ENCODE measurements at places on chromosomes 2 and 18.

- no peak for DNase-seq
Observed at GRCh38 chr18:7198326-7198725, 32.6 kb upstream of the LRRC30 start.

GRCh38 chr2:127893494-127893893, 7.7 kb upstream of the AMMECR1L start:
- no peak for DNase-seq

GRCh38 chr2:15559379-15560139, 1.6 kb downstream of the NBAS start:
- no peak for DNase-seq

- no peak for DNase-seq
Observed at GRCh38 chr2:147647816-147648215, 197.0 kb upstream of the ACVR2A start.

GRCh38 chr18:74896390-74896991, 298.8 kb downstream of the ZNF407 start:
- DNase-seq: no peak

- no peak for DNase-seq
Observed at GRCh38 chr2:157657101-157657500, 28.4 kb upstream of the ACVR1C start.

DNA sequence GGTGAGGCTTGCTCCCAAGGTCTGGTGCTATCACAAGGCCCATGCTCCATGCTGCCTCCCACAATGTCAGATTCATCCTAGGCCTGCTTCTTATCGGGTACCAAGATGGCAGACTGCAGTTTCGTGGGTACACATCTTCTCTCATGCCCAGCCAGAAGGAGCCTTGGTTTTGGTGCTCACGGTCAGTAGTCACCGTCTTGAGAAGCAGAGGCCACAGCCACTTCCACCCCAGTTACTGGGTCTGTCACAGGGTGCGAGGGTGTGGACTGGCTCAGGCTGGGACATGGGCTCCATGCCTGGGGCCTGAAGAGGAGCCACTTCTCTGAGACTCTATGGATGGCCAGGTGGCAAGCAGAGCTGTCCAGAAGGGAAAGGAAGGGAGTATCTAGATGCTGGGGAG, 178.8 kb upstream of the HS6ST1 start:
- no peak for DNase-seq

DNA sequence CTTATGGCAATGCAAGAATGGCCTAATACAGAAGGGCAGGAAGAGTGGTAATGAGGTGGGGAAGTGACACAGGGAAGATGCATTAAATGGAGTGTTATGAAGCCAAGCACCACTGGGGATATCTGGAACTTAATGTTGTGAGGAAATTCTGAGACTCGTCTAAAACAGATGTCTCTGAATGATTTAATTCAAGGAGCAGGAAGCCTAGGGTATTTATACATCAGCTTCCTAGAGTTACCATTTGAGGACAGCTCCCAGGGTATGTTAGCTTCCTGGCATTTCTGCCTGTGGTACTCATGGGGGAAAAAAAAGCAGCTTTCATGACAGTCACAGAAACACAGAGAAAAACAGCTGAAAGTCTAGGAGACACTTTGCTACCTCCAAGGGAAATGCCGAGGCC, 989.5 kb downstream of the CBLN2 start:
- no peak for DNase-seq

- DNase-seq: no peak
Observed at GRCh38 chr18:54671291-54671881, 80.3 kb downstream of the DYNAP start.

DNA sequence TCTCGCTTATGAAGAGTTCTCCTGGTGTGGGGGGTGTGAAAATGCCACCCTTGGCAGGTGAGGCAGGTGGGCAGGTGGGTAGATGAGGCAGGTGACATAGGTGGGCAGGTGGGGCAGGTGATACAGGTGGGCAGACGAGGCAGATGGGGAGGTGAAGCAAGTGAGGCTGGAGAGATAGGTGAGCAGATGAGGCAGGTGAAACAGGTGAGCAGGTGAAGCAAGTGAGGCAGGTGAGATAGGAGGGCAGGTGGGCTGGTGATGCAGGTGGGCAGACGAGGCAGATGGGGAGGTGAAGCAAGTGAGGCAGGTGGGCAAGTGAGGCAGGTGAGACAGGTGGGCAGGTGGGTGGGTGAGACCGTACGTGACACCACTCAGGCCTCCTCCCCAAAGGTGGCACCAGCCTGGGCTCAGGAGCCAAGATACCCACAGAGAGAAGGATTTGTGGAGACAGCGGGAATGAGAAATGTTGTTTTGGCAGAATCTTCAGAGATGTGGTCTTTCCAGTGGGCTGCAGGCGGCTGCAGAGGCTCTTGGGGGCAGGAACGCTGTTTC, 232.3 kb upstream of the MYT1L start:
- DNase-seq: no peak

- peak; percentile 21 for DNase-seq
Observed at GRCh38 chr2:233422050-233422639, 67.9 kb downstream of the DGKD start.

DNA sequence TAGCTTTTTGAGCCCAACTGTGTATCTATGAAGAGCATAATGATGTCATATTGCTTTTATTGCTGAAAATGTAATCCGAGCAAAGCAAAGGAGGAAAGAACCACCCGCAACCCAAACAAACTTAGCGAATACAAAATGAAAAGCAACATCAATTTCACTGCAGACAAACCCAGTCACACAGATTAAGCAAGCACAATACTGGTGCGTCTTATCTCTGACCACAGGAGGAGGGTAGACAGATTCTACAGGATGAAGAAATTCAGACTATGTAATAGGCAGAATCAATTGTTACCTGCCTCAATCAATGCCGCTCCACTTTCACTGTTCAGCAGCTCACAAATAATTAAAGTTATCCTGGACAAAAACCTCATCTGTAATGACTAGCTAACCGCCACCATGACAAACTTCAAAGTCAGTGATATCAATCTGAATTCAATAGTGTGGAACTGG, 115.5 kb upstream of the SP3 start:
- DNase-seq: no peak
